ENCODE measurements at places on chromosomes 1 and 21.

- DNase-seq = no peak
Observed at GRCh38 chr1:19762175-19762779, 37.4 kb downstream of the TMCO4 start.

DNA sequence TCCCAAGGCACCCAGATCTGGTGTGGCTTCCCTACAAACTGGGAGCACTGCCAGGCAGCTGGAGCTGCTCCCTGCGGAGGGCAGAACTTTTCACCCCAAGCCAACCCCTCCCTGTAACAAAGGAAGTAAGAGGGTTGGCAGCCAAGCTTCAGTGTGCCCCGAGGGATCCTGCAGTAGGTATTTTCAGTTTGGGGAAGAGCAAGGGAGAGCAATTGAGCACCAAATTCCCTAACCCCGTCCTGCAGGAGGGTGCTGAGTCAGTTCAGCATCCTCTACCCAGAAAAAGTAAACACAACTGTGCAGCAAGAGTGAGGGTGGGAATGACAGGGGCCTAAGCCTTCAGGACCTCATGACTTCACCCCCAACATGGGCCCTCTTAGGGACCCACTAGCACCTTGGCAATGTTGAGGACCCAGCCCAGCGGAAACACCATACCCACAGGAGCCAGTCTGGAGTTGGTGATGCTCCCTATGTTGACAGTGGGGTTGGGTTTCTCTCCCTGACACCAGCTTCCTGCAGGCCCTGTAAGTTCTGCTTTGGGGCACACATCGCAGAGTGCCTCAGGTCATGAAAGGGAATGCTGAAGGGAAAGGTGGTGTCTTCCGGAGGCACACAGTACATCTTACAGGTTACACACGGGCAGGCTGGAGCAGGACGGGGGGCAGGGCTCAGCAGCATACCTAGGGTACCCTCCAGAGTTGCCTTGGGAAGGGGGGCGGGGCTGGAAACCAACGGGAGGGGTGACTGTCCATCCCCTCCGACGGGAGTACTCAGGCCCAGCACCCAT lies 14.8 kb downstream of the SH3BP5L start:
- peak; percentile 22 for DNase-seq

DNA sequence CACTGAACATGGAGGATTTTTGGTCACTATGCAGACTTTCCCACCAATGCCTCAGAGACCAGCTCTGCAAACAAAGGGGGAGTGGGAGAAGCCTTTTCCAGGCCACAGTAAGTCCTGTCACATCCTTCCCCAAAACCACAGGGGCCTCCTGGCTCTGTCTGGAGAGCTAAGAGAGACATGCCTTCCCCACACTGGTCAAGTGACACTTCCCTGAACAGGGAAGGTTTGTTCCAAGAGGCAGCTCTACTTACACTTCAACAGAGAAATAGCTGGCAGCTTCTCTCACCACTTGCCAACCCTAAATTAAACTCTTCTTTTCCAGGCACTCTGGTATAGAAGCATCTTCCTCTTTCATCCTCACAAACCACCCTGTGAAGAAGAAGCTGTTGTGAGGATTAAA lies 39.7 kb downstream of the EDN2 start:
- no peak for DNase-seq

DNA sequence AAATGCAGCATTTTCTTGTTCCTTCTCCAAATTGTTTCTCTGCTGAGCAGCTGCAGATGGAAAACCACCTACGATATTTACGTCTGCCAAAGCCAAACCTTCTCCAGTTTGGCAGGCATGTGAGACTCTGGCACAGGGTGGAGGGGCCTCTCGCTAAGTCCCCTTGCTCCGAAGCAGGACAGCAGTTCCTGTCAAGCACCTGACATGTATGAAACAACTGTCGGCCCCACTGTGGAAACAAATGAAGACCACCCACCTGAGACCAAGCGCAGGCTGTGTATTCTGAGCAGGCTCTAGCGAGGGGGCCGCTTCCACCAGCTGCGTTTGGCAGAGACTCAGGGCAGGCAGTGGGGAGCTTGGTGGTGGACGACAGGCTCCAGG lies 74.7 kb downstream of the RIPK4 start:
- no peak for DNase-seq

DNA sequence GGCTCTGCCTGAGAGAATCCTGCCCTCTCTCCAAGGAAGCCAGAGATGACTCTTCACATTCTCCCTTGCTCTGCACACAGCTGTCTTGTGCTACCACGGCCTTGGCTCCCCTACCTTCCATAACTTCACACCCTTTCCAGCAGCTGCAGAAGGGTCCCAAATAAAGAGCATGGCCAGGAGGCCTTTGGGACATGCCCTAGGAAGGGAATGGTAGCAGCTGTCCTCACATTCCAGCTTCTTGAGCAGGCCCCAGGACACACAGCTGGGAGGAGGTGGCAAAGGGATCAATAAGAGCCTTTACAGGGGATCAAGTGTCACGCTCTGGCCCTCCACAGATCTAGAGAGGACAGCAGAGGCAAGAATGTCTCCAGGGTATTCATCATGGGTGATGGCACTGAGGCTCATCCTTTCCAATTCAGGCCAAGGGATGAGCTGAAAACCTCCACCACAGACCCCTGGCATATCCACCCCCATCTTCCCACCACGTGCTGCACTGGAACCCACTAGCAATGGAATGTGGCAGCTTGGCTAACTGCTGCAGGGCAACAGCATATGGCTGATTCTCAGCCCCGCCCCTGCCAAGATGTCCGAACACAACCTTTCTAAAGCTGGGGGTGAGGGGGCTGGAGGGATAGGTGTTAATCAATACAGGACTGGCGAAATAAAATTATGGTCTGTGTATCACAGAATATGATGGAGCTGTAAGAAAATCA lies 17.8 kb upstream of the RAB29 start:
- no peak for DNase-seq

GRCh38 chr1:84402060-84402459 lies 3.8 kb downstream of the DNASE2B start:
- no peak for DNase-seq

DNA sequence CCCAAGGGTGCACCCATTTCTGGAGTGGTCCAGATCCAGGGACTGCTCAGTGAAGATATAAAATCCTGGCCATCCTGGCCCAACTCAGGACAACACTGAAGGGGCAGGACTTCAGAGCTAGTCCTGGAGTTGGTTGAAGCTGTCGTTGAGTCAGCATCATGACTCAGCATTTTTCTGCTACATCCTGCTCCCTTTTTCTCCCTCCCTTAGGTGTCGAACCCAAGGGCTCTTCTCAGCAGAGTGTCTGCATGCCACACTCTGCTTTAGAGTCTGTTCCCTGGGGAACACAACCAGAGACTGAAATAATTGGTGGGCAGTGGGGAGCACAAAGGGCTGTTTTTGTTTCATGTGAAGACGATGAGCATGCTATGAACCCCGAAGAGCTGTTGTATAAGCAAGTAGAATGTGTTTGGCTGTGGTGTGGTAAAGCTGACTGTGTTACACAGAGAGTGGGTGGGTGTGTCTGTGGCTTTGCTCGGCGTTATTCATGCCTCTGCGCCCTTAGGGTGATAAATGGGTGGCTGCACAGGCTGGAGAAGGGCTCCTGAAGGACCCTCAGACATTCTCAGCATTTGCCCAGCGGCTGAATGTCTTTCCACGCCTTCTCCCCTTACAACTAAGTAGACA lies 167.2 kb downstream of the CYYR1 start:
- peak; percentile 85 for DNase-seq

DNA sequence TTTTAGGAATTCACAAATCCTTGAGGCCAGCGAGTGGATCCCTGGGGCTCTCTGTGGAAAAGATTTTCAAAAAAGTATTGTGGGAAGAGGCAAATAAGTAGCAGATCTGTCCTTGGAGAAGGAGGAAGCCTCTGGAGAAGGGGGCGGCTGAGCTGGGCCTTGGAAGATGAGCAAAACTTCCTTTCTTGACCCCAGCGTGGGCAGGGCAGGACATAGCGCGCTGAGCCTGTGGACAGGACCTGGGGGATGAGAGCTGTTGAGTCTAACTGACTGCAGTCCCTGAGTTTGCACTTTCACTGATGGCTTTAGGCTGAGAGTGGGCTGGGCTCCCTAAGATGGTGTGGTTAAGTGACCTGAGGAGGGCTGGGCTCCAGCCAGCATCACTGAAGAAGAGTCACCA lies 170.2 kb upstream of the GALNT2 start:
- no peak for DNase-seq

DNA sequence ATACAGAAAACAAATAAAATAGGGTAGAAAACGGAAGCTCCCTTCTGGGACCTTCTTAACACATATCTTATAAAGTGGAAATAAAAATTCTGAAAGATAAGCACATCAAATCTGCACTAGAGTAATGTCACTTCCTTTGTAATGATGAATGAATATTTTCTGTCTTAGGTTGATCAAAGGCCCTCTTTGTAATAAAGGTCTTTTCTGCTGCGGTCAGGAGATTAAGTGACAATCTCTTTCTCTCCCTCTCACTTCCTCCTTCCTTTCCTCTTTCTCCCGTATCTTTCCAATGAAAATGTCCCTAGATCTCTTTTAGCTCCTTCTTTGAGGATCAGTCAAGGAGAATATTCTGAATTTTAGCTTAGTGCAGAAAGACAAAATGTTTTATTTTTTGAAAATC lies 33.8 kb downstream of the TMCO1 start:
- DNase-seq = no peak

- peak; percentile 24 for DNase-seq
Observed at GRCh38 chr1:192763756-192764155, 45.1 kb upstream of the RGS2 start.

DNA sequence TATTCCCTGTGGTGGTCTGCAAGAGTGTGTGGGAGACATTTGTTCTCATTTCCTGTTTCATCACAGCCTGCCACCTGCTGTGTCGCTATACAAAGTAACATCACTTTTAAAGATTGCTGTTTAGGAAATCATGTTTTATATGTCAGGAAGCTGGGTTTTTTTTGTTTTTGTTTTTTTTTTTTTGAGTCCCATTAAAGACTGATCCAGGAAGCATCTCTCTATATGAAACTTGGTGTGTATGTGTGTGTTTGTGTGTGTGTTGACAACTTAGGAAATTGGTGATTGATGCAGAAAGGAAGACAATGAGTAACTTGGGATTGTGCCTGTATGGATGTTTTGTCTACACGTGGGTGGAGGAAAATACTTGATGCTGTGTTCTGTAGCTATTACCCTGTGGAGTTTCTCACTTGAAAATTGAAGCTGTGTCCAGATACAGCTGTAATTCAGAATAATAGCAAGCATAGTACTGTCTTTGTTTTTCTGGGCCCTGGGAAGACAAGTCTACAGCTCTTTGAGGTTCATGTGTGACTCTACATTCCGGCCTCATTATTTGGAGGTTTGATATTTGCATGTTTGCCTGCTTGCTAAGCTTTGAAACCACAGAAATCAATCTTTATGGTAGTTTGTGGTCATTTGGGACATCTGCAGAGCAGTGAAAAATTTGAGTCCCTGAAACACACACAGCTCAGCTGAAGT lies 47.9 kb downstream of the LAMC1 start:
- DNase-seq = peak; percentile 96

- peak; percentile 75 for DNase-seq
Observed at GRCh38 chr1:115530407-115530806, 111.4 kb upstream of the VANGL1 start.

DNA sequence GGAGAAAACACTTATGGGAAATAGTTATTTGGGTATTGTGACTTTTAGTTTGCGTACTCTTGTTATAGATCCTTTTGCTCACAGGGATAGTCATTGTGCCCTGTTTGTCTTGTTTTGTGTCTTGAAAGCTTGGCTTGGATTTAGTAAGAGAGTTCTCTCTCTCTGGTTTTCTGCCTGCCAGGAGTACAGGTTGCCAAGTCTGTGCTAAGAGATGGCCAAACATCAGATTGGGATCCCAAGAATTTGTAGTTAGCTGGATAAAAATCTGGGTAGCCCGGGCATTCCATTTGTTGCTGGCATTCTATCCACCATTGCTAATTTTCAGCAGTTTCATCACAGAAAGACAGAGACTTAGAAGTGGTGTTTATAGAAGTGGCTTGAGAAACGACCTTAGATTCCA lies 222.2 kb downstream of the NRIP1 start:
- DNase-seq = no peak

DNA sequence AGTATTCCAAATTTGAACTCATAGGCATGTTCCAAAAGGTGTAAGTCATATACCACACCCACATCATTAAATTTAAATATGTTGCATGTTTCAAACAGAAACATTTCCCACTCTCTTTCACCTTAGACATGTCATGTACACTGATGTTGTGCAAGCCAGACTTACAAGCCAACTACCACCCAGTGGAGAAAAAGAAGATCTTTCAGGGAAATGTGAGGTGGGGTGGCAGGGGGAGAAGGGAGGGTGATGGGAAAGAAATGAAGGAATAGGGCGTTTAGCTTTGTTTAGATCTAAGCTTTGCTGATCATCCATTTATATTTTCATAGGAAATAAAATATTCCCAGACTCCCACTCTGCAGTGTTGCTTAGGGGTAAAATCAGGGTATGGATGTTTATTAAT lies 1.6 kb downstream of the NEGR1 start:
- DNase-seq = peak; percentile 27

DNA sequence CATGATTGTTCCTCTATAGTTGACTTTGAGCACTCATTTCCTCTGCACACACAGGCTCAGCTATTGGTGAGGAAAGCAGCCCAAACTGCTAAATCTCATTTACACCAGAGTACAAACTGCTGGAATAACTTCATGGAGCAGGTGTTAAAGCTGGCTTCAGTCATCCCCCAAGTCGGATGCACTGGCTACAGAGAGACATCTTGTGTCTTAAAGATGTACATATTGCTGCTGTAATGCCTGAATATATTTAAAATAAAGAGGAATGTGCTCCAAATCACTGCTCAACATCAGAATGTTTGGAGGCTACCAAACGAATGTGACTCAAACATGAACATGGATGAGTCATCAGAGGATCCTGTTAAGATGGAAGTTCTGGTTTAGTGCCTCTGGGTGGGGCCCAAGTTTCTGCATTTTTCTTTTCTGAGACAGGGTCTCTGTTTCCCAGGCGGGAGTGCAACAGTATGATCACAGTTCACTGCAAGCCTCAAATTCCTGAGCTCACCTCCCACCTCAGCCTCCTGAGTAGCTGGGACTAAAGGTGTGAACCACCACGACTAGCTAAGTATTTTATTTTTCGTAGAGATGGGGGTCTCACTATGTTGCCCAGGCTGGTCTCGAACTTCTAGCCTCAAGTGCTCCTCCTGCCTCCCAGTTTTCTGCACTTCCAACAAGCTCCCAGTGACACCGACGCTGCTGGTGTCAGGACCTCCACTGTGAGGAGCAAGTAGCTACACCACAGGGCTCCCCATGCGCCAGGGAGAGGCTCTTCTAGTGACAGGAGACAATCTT lies 79.0 kb upstream of the KRTAP19-8 start:
- peak; percentile 81 for DNase-seq

- no peak for DNase-seq
Observed at GRCh38 chr1:34361781-34362357, 185.2 kb downstream of the C1orf94 start.

- no peak for DNase-seq
Observed at GRCh38 chr1:162578936-162579335, 17.4 kb downstream of the UAP1 start.

- DNase-seq = no peak
Observed at GRCh38 chr1:157995583-157996169, 2.2 kb downstream of the KIRREL1 start.

- no peak for DNase-seq
Observed at GRCh38 chr1:241560146-241560848, 28.1 kb downstream of the KMO start.

DNA sequence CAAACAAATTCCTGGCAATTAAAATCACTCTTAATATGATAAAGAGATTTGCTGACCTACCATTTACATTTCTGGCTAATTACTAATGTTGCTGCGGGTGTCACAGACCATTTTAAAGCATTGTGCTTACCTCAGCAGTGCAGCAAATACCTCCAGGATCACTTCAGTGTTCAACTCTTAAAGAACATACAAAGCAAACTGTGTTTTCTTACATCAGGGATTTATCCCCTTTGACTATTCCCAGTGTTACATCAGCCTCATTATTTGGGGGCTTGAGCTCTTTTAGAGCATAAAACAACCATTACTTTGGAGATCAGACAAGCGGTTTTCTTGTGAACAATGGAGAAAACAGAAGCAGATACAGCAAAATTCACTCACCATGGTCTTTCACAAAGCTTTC lies 185.4 kb downstream of the LYPLAL1 start:
- DNase-seq = no peak

Measured in astrocyte of the spinal cord (primary cell).